ENCODE measurements at places on chromosomes 7 and 10.

DNA sequence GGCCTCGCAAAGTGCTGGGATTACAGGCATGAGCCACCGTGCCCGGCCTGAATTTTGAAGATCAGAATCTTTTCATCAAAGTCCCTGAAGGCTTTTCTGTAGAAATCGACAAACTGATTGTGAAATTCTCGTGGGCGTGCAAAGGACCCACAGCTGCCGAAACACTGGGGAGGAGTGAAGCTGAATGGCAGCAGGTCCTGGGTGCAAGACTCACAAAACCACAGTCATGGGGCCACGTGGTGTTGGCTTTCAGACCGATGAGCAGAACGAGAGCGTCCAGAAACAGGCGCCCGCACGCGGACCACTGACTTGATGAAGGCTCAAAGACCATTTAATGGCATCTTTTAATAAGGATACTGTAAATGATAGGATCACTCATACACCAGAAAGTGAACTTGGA lies 24.7 kb upstream of the PRKAR1B start:
- no peak for DNase-seq

DNA sequence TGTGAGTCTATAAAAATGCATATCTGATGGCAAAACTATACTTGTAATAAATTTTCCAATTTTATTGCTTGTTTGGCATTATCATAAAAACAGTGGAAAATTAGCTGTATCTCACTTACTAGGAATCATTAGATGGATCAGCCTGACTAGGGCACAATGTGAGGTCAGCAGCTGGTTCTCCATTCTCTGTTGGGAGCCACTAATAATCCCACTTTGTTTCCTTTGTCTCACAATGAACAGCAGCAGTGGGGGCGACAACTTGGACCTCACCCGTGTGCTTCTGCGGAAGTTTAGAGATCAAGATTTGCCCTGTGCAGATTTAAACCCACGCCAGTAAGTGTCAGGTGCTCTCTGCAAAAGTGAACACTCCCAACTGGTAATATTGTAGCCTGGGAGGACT lies 295.5 kb downstream of the ABCA13 start:
- no peak for DNase-seq

DNA sequence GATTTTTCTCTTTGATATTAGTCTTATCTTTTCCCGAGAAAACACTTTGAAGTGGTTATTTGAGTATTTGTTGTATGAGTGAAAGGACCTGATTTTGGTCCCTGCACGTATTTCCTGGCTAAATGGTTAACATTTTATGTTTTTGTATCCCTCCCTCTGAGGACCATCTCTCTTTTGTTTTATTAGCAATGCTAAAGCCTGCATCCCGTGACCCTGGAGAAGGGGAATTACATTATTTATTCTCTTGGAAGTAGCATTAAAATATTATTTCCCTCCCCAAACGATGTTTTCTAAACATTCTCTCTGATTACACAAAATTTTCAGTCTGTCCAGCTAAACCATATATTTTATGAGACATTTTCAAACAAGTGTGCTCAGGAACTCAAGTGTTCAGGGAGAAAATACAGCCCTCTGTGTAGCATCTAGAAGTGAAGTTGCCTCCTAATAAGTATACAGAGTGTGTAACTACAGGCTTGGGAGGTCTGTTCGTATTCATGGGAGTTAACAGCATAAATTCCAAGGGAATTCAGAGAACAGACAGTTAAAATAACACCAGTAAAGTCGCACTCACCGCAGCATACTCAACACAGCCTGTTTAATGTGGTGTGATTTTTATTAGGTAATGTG lies 163.8 kb upstream of the NPVF start:
- DNase-seq: no peak

- DNase-seq: no peak
These were observed 1.0 kb upstream of the GNA12 start for GRCh38 chr7:2845034-2845592.

GRCh38 chr7:134792968-134793367 lies 13.5 kb downstream of the CALD1 start:
- DNase-seq: no peak

All from H7 (cell line).